CD4-positive, alpha-beta T cell treated with Interleukin-12 subunit alpha and Interleukin-12 subunit beta, for 1 hour (primary cell): ENCODE measurements at places on chromosomes 5 and 9.

GRCh38 chr9:75063556-75064305 lies 24.2 kb downstream of the NMRK1 start:
- no peak for DNase-seq

DNA sequence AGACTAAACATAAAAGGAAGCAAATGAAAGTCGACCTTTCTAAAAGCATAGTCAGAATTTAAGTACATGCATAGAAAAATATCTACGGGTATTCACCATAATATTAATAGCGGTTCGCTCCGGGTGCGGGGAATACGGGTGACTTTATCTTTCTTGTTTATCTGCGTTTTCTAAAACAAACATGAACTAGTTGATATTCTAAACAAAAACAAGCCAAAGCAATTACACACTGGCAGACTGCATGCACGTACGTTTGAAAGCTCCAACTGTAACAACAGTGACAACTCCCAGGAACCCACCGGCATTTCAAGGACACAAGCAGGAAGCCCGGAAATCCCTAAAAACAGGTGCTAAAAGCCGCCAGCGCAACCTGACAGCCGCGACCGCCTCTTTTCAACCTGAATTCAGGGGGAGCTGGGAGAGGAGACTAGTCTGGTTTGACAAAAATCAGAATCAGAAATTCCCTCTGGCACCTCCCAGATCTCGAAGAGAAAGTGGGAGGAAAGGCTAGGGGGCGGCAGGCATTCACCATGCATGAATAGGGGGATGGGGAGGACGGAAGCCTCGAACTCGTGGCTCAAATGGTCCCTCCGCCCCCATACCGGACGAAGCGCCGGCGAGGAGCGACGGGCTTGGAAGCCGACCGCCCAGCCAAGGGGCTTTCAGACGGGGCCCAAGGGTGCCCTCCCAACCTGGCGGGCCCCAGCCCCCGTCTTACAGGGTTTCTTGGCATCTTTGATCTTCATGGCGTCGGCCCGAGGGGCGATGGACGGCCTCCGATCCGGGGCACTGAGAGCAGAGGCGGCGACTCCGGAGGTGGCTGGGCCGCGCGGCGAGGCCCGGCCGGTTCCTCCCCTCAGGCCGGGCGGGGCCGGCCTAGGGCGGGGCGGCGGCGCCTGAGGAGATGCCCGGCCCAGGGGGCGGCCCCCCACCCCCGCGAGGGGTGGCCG lies at the start of gene PANK3:
Gene PANK3, minus strand, starts transcription at position 831 of the 950 bp plus-strand sequence. Its CDS starts 85 bp downstream, at position 746.
- DNase-seq: no peak

DNA sequence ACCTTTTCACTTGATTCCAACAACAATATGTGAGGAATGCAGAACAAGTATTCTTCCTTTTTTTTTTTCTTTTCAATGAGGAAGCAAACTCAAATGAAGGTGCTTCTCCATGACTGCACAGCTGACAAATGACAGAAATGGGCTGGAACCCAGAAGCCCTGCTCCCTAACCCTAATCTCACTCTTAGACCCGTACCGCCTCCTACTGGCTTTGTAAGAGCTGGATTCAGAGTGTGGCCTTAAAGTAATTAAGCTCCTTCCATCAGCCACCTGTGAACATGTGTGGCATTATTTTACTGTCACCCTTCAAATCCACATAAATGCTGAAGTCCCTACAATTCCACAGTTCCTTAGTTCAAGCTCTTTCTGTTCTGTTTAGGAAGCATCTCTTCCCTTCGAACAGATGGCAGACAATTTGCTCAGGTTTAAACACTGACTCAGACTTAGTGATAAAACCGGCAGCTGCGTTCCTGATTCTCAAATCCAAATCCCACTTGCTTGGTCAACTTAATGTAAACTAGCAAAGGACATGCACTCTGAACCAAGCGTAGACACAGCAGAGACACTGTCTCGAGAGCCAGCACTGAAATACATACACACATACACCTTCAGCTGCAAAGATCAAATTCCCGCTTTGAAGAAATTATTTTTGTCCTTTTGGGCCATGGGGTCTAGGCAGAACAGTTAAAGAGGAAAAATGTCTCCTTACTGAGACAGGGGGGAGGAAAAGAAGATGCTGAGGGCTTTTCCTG lies 316.7 kb upstream of the TLE4 start:
- DNase-seq: no peak

- no peak for DNase-seq
These were observed 120.5 kb downstream of the PRDM6 start for GRCh38 chr5:123209502-123210027.

DNA sequence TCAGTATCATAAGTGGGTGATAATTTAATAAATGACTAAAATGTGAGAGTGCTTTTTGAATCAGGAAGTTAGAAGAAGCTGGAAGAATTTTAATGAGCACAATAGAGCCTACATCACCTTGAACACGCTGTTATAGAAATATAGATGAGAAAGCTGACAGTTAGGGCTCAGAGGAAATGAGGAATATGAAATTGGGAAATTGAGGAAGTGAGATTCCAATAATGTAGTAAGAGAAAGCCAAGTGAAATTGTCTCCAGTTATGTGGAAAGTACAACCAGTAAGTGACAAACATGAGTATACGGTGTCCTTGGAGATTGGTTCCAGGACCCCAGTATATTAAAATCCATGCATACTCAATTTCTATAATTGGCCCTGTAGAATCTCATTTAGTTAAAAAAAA lies 235.9 kb upstream of the FAM174A start:
- no peak for DNase-seq

DNA sequence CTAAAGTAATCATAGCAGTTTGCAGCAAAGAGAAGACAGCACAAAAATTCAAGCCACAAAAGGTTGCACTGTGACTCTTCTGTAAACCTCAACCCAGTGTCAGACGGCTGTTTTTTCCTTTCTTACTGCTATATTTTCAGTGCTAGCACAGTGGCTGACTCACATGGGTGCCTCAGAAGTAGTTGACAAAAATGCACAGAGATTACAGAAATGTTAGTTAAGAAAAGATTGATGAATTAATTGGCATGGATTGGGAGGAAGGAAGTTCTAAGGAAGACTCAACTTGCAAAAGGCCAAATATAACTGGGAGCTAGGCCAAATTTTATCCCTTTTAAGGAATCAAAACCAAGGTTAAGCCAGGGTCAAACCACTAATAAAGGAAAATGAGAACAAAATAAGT lies 43.7 kb upstream of the ITGA1 start:
- peak; percentile 61 for DNase-seq

DNA sequence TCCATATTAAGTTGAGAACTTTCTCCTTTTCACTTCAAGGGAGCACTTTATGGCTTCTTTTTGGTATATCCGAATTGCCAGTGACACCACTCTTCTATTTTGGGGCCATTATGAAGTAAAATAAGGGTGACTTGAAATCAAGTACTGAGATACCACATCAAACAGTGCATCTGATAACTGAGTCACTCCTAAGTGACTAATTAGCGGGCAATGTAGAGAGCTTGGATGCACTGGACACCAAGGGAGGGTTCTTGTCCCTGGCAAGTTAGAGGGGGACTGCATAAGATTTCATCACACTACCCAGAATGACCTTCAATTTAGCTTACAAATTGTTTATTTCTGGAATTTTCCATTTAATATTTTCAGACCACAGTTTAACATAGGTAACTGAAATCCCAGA lies 813.9 kb upstream of the CDH10 start:
- no peak for DNase-seq

DNA sequence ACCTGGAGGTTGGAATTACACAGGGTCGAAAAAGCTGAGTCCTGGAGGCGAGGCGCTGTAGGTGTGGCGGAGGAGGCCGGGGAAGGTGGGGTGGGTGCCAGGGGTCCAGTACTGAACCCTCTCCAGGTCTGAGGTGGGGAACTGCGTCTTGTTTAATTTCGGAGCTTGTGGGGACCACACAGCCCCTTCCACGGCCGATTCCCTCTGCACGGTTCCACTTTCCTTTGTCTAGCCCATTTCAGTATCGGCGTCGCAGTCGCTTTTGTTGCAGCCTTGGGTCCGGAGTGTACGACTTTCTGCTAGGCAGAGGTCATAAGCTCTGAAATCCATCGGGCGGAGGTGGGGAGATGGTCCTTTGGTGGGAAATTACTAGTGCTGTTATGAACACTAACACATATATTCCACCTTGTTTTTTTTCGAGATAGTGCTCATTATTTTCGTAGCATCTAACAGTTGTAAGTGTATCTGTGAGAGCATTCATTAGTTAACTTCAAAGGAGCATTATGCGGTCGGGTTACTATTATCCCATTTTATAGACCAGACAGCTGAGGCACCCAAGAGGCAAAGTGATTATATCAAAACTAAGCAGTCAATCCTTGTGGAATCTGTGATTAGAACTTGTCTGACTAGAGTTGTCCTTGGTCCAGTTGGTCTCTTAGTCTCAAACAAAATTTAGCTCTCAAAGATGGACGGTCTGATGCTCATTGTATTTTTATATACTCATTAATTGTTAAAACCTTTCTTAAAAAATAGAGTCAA lies 737 bp downstream of the RNF180 start:
- DNase-seq: no peak
